ENCODE measurements at places on chromosomes 2 and 18. TPM values are rescaled to one million over a fixed set of nuclear protein-coding genes. Genes with fewer than 3 reads are reported as not detected.

- DNase-seq = no peak
These were observed 137.6 kb downstream of the HDAC4 start for GRCh38 chr2:239263231-239263630.

DNA sequence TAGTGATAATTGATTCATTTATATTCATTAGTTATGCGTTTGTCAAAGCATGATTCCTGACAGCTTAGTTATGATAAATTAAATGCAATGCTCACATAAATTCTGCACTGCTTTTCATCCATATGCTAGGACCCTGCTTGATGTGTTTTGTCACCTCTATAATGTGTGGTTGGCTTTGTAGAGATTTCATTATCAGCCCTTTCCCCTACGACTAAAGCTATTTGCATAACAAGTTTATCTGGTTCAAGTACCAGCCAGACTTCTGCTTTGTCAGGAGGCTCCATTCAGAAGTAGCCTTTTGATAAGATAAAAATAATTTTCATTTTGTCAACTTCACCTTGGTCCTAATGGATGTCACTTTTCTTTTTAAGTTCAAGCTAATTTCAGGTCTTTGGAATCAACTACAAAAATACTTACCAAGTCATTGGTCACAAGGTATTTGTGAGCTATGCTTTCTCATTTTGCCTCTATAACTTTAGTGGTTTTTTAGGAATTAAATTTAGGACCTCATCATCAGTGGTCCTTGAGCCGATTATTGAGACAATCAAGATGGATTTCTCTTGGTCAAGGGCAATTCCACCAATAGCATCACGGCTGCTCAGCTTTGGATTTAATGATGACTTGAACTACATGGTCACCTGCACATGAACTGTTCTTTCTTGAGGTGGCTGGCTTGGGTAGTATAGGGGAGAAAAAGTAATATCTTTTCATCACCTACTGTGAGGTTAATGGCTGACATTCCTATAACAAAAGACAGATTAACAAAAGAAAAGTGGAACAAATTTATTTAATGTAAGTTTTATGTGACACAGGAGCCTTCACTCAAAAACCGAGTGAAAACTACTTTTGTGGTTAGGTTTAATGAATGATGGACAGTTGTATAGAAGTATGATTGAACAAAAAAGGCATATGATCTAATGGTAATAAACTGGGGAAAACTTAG, 162.1 kb downstream of the MYO3B start:
- DNase-seq = no peak

GRCh38 chr2:37820471-37820986, 104.6 kb upstream of the RMDN2 start:
- no peak for DNase-seq

GRCh38 chr2:65639156-65639864, 206.9 kb upstream of the SPRED2 start:
- no peak for DNase-seq

DNA sequence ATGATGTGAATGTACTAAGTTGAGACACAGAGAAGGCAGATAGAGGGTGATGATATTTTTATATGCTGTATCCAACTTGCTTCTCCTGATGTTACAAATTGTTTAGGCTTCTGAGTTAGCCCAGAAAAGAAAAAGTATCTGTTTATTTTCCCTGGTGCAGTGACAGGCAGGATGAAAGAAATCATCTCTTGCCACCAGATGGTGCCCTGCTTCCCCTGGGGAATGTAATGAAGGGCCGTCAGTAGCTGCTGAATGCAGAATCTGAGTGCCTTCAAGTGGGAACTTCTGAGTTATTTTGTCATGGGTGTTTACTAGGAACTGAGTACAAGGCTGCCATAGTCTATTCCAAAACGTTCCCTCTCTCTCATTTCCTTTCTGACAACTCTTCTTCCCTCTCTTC, 525.6 kb downstream of the MBD2 start:
- peak; percentile 13 for DNase-seq

DNA sequence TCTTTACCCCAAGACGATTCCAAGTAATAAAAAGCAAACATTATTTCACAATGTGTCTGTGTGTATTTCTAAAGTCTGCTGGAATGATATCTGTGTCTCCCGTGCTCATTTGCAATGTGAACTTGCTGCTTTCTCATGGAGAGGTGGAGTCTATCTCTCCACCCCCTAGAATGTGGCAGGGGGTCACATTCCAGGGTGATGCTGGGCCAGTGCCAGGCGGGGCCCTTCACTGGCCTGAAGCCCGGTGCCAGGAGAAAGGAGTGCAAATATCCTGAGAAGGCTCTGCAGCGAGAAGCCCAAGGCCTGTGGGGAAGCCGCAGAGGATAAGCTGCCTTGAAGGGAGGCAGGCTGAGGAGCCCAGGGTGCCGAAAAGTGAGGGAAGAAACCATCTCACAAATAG, 26.8 kb upstream of the LDLRAD4 start:
- DNase-seq = no peak

DNA sequence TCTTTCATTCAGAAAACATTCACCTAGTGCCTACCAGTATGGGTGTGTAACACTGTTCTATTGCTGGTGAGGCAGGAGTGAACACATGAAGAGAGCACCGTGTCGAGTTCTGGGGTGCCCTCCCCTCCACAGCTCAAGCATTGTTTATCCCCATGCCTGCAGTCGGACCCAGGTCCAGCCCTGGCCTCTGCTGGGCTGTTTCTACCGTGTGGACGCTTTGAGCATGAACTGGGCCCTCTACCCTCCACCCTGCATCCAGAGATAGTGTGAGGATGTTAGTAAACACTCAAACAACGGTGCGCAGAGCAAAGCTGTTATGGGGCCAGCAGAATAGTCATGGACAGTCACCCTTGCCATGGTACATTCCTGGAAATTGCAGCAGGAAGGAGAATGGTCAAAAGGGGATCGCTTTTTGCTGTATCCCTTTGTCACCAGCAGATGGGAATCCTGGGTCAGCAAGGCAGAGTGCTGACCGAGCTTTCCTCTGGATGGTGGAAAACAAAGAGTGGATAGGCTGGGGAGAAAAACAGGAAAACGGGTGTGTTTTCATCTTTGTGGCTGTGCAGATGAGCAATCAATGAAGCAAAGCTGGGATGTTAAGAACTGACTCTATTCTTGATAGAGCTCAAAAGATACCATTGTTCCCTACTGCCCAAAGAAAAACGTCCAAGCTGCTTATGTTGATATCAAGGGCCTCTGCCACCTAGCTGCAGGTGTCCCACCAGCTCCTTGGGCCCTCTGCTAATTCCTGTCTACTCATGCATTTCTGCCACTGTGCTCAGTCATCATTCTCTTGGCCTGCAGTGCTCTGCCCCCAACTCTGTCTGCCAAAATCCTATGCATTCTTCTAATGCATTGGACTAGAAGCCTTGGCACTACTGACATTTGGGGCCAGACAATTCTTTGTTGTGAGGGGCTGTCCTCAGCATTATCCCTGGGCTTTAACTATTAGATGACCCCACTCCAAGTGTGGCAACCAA, 38.7 kb downstream of the REEP1 start:
- no peak for DNase-seq

GRCh38 chr2:241975593-241976284, 106.2 kb downstream of the RTP5 start:
- no peak for DNase-seq

DNA sequence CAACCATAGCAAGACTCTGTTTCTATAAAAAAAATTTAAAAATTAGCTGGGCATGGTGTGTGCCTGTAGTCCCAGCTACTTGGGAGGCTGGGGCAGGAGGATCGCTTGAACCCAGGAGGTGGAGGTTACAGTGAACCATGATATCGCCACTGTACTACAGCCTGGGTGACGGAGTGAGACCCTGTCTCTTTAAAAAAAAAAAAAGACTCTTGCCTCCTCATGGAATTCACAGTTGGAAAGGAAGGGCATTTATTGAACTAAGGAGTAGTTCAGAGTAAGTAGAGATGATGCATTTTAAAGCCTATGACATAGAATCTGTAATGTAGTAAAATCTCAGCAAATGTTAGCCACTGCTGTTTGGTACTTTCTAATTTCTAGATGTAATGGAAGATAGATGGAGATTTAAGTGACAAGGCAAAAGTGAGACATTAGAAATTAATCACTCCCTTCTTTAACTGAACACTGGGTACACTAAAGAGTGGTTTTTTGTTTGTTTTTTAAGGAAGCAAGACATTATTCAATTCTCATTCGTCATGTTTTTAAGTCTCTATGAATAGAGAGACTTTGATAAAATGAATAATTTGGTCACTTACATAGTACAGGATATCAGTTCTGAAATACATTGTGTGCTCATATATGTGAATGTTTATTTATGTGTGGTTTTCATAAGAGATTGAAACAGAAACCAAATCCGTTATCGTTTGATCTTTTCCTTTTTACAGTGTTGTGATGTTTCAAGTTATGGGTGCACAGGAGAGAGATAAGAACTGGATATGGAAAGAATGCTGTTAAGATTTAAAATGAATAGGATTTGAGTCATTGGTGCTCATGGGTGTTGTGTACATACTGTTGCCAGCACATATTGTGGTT, 186.1 kb upstream of the STON1 start:
- no peak for DNase-seq

DNA sequence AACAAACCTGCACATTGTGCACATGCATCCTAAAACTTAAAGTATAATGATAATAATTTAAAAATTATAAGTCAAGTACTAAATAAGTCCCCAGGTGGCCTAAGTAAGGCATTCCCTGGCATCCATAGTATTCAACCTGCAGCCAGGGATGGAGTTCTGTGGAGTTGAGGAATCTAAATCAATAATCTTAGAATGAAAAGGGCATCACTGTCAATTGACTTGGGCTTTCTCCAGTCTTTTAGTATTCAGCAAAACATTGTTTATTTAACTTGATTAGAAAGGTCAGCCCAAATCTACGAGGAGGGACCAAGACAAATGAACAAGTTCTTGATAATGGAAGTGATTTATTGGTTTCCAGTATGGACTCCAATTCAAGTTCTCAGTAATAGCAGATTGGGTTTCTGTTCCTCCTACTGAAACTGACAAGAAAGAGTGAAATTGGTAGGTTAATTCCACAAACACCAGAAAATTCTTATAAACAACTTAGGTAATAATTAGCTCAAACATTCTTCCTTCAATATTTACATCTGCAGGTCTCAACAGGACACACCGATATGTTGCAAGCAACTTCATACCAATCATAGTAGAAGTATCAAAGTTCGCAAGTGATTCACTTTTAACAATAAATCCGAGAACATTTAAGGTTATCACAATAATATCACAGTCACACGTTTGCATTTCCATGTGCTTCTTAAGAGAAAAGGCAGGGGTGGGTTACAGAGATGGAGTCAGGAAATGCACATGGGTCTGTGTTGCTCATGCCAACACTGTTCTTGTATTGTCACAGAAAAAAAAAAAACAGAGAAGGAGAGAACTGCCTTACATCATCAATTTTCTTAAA, 51.7 kb upstream of the EHBP1 start:
- no peak for DNase-seq

DNA sequence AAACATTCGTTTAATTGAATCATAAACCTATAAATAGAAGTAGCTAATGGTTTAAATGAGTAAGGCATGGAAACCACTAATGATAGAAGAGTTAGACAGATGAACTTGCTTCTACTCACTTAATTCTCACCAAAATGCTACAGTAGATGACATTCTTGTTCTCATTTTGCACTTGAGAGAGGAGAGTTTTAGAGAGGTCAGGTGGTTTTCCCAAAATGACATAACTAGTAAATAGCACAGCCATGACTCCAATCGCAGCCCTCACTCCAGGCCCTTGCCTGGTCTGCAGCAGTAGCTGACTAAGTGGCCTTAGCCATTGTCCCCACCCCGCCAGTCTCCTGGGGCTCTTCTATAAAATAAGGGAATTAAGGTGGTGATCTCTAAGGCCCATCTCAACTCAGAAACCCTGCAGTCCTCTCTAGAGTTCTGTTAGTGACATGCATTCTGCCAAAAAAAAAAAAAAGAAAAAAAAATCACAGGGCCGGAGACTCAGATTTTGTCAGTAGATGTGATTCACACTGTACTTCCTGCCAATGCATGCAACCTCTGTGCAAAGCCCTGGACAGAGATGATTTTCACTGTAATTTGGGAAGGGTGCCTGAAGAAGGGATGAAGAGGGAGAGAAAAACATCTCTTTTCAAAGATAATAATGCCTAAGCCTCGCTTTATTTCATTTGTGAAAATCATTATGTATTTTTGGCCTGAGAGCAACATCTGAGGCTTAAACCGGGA, 221.8 kb downstream of the ANAPC1 start:
- DNase-seq = no peak

GRCh38 chr2:118806797-118807667, 40.4 kb downstream of the EN1 start:
- DNase-seq = no peak

- DNase-seq = no peak
These were observed 9.3 kb upstream of the ESPNL start for GRCh38 chr2:238090887-238091286.

GRCh38 chr18:61982475-61982874, 89.7 kb upstream of the RNF152 start:
- no peak for DNase-seq

GRCh38 chr18:77461062-77461688, 211.5 kb downstream of the GALR1 start:
- no peak for DNase-seq

- DNase-seq = no peak
These were observed 8.7 kb downstream of the TMEM182 start for GRCh38 chr2:102770506-102770905.

GRCh38 chr2:99707592-99707991, 217.8 kb upstream of the REV1 start:
- DNase-seq = no peak

- DNase-seq = no peak
These were observed 28.9 kb downstream of the LDLRAD4 start for GRCh38 chr18:13247506-13247905.

GRCh38 chr2:11097038-11097720, 58.1 kb upstream of the SLC66A3 start:
- DNase-seq = no peak

- no peak for DNase-seq
These were observed 28.4 kb upstream of the LONRF2 start for GRCh38 chr2:100350661-100351185.

DNA sequence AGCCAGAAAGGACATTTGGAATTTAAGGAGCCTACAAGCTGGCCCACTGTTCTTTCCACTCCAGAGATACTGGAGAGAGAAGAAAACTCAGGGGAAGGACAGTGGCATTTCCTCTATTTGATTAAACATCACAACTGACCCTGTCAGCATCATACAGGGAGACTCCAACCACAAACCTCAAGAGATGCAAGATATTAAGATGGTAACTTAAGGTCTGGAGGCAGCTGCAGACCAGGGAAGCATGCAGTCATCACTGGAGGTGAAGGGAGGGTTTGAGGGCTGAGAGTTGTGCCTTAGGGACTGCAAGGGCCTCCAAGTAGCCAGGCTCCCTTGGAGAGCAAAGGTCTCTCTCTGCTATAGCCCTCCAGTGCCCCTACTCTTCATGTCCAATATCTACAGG, 67.4 kb downstream of the RNF152 start:
- DNase-seq = no peak

The SLC4A5 gene
- 1.7 TPM for polyA plus RNA-seq

The NEUROD1 gene
- polyA plus RNA-seq = not detected

The MARCHF4 gene
- 0.09 TPM for polyA plus RNA-seq

The SLC4A3 gene
- polyA plus RNA-seq = 6.2 TPM

The CASP8 gene
- polyA plus RNA-seq = 15.2 TPM

The KLHL30 gene
- 0.34 TPM for polyA plus RNA-seq

The SRD5A2 gene
- polyA plus RNA-seq = 0.08 TPM

The TUBA4B gene
- 0.79 TPM for polyA plus RNA-seq

The CNGA3 gene
- not detected for polyA plus RNA-seq

The CFC1 gene
- polyA plus RNA-seq = not detected

The NXPH2 gene
- 4.6 TPM for polyA plus RNA-seq
